ENCODE measurements at places on chromosomes 3 and 15. TPM values are rescaled to one million over a fixed set of nuclear protein-coding genes. Genes with fewer than 3 reads are reported as not detected.

GNAI2 gene
- total RNA-seq, result 238 TPM

MESP2 gene
- not detected for total RNA-seq

HRG gene
- total RNA-seq, result not detected

DNAH1 gene
- 10.2 TPM for total RNA-seq

ARGFX gene
- total RNA-seq, result not detected

DLL4 gene
- total RNA-seq, result not detected

ZNF660 gene
- total RNA-seq, result 1.0 TPM

CYP1A2 gene
- total RNA-seq, result not detected

SERINC4 gene
- not detected for total RNA-seq

HTR3E gene
- total RNA-seq, result not detected

NIPA2 gene
- total RNA-seq, result 61.5 TPM

PLSCR2 gene
- not detected for total RNA-seq

CKMT1B gene
- total RNA-seq, result 0.41 TPM

HEG1 gene
- 25.8 TPM for total RNA-seq

AADACL2 gene
- total RNA-seq, result not detected

NT5DC2 gene
- 61.7 TPM for total RNA-seq

JMJD7 gene
- 8.2 TPM for total RNA-seq

GOLGA8G gene
- not detected for total RNA-seq

GP5 gene
- 0.72 TPM for total RNA-seq

PRSS50 gene
- total RNA-seq, result not detected

Measured in activated CD8-positive, alpha-beta T cell treated with anti-CD3 and anti-CD28 coated beads for 36 hours (primary cell).